Kasumi-1 (cell line): ENCODE measurements at places on chromosomes 7 and 10.

GRCh38 chr10:43371418-43371817 is at the start of gene FXYD4:
Gene FXYD4 (plus strand): TSS chr10:43371636. CDS start chr10:43373747, 2,111 bp downstream.
- no peak for DNase-seq

- peak; percentile 61 for DNase-seq
These were observed 31.8 kb upstream of the VCL start for GRCh38 chr10:73965890-73966768.

GRCh38 chr10:112369495-112370423 is 4.2 kb upstream of the ACSL5 start:
- no peak for DNase-seq

DNA sequence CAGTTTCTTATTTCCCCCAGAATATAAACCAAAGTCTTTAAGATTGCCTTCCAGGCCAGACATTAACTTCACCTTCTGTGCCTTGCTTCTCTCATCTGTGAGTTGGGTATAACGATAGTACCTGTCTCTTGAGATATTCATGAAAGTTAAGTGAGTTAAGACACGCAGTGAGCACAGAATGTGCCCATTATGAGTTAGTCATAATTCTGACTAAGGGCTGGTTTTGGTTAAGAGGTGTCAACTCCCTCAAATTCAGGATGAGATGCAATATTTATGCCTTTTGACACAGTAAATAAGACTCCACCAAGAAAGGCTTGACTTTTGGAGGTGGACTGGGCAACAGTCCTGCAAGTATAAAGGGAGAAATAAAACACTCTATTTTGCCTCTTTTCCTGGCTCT is 528.7 kb upstream of the IGFBP3 start:
- no peak for DNase-seq

- no peak for DNase-seq
These were observed 73.2 kb downstream of the GPR37 start for GRCh38 chr7:124692425-124692824.

- no peak for DNase-seq
These were observed 40.6 kb downstream of the GSDME start for GRCh38 chr7:24716480-24717246.

- no peak for DNase-seq
These were observed 25.2 kb downstream of the SORBS1 start for GRCh38 chr10:95536017-95536416.

DNA sequence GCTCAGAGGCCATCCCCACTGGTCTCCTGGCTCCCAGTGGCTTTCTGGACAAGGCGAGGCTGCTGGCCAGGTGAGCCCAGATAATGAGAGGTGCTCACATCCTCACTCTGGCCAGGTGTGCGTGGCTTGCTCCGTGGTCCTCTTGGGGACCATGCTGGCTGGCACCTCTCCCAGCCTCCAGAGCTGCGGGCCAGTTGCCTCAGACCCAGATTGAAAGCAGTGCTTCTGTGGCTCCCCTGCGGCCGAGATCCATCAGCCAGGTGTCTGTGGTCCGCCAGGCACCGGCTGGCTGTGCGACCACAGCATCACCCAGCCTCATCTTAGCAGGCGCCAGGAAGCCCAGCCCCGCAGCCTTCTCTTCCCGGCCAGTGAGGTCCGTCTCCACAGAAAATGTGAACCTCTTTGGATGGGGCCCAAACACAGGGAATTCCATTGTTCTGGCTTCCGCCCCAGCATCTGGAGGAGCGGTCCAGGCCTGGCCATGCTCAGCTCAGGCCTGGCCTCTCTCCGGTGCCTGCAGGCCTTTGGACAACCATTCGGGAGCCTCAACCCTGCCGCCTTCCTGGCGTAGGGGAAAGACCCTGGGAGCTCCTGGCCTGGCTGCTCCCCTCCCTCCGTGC is 5.2 kb upstream of the TTYH3 start:
- DNase-seq, result no peak

DNA sequence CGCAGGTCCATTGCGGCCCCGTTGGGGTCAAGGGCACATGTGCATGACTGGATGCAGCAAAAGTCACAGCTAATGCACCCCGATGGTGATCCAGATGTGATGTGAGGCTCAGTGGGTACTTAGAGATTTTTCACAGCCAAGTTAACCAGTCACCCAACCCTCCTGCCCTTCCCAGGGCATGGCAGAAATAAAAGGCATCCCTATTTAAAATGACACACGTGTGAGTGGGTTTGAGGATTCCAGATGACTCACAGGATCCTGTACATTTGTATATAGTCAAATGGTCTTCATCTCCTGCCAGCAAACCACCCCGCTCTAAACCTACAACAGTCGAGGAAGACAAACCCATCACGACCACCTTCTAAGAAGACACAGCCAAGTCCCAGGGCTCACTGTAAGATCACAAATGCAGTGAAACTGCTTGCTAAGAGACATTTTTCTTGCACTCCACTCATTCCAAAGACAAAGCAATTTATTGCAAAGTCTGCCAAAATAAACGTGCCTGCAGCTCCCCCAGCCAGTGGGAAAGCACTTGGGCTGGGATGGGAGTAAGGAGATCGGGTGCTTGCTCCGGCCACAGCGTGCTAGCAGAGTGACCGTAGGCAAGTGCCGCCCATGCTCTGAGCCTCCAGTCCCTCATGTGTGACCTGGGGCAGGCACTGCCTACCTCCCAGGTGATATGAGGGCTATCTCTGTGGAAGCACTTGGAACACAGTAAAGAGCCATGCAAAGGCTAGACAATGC is 86.6 kb upstream of the MACROH2A2 start:
- DNase-seq, result no peak

- DNase-seq, result no peak
These were observed 77.4 kb upstream of the RET start for GRCh38 chr10:42999385-43000020.

- DNase-seq, result no peak
These were observed 47.6 kb upstream of the MNX1 start for GRCh38 chr7:157058068-157058467.

DNA sequence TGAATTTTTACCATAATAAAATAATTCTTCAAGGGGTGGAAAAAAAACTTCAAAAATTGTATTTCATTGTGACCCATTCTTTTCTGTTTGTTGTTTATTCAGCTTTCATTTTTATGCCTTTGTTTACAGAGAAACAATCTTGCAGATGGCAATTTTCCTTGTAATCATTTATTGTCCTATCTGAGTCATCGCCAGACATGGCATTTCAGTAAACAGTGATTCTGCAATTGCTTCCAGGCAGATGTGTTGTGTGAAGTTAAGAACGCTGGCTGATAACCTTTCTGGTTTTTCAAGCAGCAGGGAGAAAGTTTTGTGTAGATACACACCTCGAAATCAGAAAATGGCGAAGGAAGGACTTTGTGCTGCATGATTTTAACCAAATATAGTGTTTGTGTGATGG is 80.7 kb upstream of the RPA3 start:
- no peak for DNase-seq

GRCh38 chr10:93849593-93849992 is 44.2 kb upstream of the SLC35G1 start:
- no peak for DNase-seq

DNA sequence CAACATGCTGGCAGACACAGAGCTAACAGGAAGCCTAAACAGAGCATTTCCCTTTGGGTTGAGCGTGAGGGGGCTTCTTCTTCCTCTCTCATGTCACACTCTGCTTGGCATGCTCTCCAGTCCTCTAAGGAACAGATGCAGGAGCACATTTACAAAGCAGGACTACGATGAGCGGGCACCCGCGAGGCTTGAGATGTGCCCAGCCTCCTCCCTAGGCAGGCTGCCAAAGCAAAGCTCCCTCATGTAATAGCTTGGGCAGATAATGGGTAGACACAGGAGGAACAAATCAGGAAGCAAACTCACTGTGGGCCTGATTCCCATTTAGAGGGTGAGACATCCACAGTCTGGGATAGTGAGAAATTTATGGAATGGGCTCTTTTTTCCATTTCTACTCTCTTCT is 519.1 kb downstream of the NRG3 start:
- no peak for DNase-seq

- DNase-seq, result peak; percentile 33
These were observed 35.8 kb upstream of the GNAI1 start for GRCh38 chr7:80098795-80099194.

DNA sequence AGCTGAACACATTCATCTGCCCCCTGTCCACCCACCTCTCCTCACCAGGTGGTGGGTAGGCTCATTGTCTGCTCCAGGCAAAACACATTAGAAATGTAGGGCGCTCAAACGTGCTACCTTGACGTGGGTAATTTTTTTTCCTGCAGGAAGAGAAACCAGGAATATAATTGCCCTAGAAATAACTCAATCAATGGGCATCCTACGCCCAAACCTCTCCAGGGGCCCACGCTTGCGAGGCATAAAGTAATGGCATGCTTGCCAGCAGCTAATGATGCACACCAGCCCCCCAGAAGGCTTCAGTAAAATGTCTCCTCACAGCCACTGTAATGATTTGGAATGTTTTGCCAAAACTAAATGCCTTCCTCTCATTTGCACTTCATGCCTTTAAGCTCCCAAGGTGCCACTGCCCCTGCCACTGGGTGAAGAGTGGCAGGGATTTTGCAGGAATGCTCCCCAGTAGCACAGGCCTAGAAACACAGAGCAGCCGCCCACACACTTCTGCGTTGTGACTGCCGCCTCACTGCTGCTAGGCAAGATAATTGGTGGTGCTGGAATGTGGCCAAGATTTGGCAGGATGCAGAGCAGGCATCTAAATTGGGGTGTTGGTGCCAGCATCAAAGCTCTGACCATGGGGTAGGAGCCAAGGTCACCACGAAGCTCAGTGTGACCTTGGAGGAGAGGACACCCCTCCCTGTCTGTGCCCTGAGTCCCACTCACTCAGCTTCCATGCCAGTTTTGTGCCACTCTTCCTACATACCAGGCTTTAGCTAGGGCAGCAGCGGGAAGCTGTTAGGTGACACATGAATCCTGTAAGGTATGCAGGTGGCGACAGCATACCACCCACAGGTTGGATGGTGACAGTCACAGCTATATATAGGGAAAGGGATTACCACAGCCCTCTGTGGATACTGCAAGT is 48.7 kb upstream of the PPP1R3C start:
- no peak for DNase-seq

DNA sequence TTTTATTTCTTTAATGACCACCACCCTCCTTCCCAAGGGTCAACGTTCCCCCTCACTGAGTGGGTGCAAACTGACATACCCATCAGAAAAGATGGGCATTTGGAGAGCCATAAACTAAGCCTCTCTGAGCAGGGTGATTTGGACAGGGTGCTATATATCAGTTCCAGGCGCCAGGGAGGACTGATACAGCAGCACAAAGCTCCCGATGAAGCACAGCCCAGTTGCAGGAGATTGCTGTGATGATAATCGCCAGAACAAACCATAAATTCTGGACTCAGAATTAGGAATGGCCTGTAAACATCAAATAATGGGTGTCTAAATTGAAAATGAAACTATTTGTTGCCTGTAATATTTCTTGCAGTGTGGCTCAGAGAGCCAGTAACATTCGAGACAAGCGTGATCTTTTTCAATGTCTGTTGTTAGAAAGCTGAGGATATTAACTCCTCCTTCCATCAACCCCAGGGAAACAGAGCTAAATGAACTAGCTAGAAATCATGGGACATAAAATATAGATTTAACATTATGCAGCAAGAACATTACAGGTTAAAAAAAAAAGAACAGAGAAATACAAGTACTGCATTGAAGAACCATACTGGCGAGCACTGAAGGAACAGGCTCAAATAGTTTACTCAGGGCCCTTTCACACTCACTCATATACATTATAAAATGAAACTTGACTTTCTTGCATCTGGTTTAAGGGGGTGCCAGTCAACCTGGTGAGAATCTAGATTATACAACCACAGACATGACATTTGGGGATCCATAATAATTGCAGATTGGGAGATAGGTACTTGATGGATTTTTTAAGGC is 137.5 kb upstream of the LRRTM3 start:
- DNase-seq, result no peak

DNA sequence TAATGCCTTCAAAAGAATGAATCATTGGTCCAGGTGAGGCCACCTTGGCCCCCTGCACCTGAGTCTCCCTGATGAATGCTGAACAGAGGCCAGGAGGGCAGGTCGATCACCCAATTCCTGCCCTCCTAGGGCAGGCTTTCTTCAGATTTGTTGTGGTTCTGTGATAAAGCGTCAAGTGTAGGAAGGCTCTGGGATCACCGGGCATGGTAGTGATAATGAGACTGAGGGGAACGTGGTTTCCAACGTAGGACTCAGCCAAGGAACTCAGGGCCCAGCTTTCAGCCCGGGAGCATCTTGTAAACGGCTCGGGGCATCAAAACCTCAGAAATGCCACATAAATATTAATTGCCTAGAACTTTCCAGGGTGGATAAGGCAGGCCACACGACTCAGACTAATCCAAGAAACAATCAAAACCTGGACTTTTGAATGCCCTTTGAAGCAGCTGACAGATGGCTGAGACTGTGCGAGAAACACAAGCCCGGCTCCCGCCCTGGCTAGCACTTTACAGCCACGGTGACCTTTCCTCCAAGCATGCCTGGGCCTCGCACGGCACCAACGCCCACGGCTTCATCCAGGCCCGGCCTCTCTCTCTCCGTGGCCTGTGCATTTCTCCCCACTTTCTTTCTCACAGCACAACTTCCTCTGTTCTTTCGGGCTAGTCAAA is 239.3 kb upstream of the GRB10 start:
- DNase-seq, result no peak

GRCh38 chr7:99102809-99103690 is 40.9 kb downstream of the SMURF1 start:
- DNase-seq, result no peak

GRCh38 chr7:157691586-157692459 is 355.0 kb downstream of the DNAJB6 start:
- no peak for DNase-seq

DNA sequence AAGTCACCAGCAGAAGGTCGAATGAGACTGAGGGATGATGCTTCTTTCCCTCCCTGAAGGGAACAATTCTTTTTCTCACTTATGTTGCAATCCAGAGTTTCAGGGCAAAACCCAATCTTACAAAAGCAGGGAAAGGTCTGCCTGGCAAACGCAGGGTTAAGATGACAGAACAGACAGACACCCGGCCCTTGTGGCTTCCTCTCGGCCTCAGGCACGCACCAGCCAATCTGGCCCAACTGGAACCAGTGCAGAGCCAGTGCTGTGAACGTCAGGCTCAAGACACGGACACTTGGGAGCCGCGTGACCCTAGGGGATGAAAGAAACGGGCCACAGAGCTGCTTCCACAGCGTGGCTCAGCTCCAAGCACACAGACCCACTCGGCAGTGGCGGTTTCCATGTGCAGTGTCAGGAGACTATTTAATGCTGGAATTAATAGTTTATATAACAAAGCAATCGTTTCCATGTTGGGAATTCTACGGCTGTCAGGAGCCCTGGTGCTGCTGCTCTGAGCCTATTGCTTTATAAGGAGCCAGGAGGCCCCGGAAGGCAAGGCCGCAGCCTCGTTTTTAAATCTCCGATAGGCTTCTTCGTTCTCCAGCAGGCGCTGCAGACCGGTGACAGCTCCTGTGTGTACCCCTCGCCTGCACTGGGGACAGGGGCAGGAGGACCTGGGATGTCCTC is 198.4 kb downstream of the DIP2C start:
- no peak for DNase-seq

GRCh38 chr7:104625956-104626355 is 297.6 kb downstream of the LHFPL3 start:
- DNase-seq, result no peak

DNA sequence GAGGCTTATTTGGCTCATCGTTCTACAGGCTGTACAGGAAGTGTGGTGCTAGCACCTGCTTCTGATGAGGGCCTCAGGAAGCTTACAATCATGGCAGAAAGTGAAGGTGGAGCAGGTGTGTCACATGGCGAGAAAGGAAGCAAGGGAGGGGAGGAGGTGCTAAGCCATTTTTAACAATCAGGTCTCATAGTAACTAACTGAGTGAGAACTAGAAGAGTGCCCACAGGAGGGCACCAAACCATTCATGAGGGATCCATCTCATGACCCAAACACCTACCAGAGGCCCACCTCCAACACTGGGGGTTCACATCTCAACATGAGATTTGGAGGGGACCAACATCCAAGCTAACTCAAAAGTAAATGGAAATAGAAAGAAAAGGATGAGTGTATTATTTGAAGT is 78.1 kb downstream of the CXCL12 start:
- peak; percentile 47 for DNase-seq
